ENCODE measurements at places on chromosomes 2 and 18.
A peak's percentile ranks its signal among the peaks of the same experiment; 100 is the strongest.

DNA sequence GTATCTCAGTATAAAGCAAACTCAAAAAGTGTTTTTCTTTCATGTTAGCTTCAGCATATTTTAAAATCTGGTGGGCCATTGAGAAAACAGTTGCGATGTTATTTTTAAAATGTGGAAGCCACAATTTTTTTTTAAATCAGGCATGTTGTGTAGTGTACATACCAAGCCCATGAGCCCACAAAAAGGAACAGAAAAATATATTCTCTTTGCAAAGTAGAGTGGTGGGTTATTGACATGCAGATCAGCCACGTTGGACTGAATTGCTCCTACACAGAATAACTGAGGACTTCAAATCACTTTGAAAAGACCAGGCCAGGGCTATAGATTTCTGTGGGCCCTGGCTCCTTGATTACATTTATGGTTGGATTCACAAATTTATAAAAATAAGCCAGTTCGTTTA lies 774.4 kb downstream of the DCC start:
- no peak for DNase-seq

- DNase-seq, result peak; percentile 81
Observed at GRCh38 chr2:158457092-158457825, 507 bp downstream of the PKP4 start.

DNA sequence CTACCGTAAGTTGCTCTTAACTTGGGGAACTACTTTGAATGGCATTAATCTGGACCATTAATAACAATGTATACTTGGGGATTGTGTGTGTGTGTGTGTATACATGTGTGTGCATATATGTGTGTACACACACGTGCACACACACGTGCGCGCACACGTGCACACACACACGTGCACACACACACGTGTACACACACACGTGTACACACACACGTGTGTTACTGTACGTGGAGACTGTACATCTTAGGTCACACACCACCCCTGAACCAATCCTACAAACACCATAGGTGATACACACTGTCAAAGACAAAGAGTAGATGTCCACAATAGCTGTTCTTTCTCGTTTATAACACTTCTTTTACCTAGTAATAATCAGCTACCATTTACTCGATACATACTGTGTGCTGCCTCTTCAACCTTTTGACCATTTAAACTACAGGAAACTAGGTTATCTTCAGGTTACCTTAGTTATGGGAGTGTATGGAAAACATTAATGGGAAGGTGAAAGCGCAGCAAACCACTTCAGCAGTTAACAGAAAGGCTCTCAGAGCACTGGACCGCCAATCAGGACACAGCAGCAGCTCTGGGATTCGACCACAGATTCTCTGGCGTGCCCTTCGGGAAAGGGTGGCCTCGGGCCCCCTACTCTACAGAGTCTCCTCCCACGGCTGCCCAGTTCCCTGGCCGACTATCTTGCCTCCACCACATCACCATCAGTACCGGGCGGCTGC lies 894 bp upstream of the GCC2 start:
- peak; percentile 97 for DNase-seq

GRCh38 chr2:161063946-161064306 lies 96.3 kb upstream of the TANK start:
- no peak for DNase-seq

GRCh38 chr2:196939371-196939770 lies 12.9 kb upstream of the PGAP1 start:
- DNase-seq, result peak; percentile 55

- no peak for DNase-seq
Observed at GRCh38 chr2:175817221-175817620, 184.8 kb downstream of the LNPK start.

GRCh38 chr2:65700720-65701119 lies 268.3 kb upstream of the SPRED2 start:
- DNase-seq, result no peak

- peak; percentile 90 for DNase-seq
Observed at GRCh38 chr2:241558532-241559322, at the start of gene BOK. Gene BOK, plus strand, starts transcription at chr2:241558745. Its CDS starts 739 bp downstream, at chr2:241559484.

DNA sequence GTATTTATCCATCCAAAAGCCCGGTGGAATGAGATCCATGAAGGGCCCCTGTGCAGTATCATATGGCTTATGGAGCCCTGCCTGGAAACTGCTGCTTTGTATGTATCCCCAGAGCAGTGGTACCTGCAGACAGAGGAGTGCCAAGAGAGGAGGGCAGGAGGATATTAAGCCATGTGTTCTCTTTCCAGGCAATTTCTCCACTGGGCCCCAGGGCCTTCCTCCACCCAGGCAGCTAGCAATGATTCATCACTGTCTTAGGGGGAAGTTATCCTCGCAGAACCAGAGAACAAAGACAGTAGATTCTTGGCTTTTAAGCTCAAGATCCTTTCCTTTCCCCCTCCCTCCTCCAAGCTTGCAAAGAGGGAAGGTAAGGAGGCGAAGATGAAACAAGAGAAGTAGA lies 98.1 kb downstream of the LRRC30 start:
- DNase-seq, result peak; percentile 85

GRCh38 chr2:69180227-69180626 lies 167.2 kb downstream of the ANTXR1 start:
- DNase-seq, result no peak

DNA sequence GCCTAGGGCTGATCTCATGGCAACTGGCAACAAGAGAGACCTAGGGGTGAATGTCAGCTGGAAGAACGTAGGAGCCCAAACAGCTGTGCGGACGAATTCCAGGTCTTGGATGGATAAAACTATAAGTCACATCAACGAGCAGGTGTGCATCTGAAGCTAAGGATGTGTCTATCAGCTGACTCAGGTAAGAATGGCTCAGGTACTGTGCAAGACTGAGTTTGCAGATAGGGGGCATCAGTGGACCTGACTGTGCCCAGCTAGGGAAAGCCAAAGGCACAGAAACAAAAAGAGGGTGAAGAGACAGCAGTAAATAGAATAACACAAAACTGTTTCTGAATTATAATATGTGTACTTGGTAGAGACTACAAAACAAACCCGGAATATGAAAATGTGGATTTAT lies 357.3 kb downstream of the ZEB2 start:
- peak; percentile 72 for DNase-seq

DNA sequence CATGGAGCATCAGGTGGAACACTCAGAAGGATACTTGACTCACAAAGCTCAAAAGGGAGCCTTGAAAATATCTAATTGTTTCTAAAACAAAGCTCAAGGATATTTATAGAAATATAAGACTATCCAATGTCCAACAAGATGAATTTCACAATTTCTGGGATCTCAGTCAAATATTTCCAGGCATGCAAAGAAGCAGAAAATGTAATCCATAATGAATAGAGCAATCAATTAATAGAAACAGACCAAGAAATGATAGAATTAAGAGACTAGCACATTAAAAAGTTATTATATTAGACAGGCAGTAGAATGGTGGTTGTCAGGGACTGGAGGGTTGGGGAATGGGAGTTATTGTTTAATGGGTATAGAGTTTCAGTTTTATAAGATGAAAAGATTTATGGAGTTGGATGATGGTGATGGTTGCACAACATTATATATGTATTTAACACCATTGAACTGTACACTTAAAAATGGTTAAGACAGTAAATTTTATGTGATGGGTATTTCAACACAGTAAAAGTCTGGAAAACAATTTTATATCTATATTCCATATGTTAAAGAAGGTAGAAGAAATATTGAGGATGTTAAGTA lies 189.9 kb upstream of the PIEZO2 start:
- no peak for DNase-seq

GRCh38 chr2:203887677-203888076 lies 20.1 kb downstream of the CTLA4 start:
- no peak for DNase-seq

DNA sequence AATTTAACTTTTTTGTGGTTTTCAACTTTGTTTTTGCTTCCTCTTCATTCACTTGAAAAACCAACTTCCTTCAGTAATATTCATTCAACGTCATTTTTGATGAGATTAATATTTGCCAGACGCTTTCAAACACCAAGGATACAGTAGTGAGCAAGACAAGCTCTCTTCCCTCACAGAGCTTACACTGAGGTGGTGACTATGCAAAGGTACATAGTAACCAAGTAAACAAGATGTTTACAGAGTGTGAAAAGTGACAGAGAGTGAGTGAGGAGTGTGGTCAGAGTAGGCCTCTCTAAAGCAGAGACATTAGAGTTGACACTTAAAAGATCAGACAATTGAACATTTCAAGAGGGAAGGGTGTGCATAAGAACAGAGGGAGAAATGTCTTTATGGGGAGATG lies 155.5 kb downstream of the TMEM247 start:
- DNase-seq, result no peak

GRCh38 chr2:121866789-121867188 lies 111.3 kb downstream of the TSN start:
- DNase-seq, result no peak

GRCh38 chr2:191266201-191266600 lies 21.0 kb downstream of the MYO1B start:
- DNase-seq, result no peak

GRCh38 chr2:37143974-37144373 lies 12.8 kb downstream of the EIF2AK2 start:
- no peak for DNase-seq

GRCh38 chr2:241072151-241072550 lies 29.9 kb downstream of the MTERF4 start:
- DNase-seq, result peak; percentile 38

DNA sequence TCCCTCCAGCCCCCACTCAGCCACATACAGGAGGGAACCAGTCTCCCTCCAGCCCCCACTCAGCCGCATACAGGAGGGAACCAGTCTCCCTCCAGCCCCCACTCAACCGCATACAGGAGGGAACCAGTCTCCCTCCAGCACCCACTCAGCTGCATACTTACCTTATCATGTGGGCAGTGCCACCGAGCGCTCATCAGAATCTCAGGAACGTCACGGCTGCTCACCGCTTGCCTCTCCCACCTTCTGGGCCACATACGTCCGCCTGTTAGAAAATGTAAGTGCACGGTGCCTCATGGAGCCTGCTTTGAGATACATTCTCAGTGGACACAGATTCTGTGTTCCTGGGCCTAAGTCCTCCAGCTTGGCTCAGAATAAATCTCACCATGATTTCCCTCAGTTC lies 124.8 kb downstream of the PXDN start:
- DNase-seq, result no peak

DNA sequence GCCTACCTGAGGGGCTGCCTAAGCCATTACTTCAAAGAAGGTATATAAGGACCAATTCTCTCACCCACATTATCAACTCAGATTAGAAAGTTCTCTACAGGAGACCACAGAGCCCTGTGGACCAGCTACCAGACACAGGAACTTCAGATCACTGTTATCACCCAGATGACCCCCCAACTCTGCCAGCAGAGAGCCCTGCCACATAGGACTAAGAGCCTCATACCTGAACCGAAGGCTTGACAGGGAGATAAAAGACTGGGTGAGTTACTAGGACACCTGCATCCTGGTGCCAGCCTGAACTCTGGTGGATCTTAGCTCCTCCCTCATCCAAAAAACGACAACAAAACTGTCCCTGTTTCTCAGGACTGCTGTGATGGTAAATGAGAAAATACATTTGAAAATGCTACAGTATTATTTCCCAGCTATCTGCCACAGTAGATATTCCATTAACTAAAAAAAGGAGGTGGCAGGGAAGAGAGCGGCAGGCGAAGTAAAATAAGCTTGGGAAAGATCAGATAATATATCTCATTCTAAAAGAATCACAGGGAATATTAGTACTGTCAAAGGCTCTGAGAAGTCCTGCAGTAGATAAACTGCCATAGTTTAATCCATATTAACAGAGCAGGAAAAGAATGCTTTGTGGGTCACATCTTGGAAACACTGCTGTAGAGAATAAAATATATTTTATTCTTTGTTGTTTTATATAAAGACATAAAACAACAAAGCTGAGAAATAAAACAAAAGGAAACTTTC lies 79.7 kb downstream of the STK39 start:
- DNase-seq, result no peak

DNA sequence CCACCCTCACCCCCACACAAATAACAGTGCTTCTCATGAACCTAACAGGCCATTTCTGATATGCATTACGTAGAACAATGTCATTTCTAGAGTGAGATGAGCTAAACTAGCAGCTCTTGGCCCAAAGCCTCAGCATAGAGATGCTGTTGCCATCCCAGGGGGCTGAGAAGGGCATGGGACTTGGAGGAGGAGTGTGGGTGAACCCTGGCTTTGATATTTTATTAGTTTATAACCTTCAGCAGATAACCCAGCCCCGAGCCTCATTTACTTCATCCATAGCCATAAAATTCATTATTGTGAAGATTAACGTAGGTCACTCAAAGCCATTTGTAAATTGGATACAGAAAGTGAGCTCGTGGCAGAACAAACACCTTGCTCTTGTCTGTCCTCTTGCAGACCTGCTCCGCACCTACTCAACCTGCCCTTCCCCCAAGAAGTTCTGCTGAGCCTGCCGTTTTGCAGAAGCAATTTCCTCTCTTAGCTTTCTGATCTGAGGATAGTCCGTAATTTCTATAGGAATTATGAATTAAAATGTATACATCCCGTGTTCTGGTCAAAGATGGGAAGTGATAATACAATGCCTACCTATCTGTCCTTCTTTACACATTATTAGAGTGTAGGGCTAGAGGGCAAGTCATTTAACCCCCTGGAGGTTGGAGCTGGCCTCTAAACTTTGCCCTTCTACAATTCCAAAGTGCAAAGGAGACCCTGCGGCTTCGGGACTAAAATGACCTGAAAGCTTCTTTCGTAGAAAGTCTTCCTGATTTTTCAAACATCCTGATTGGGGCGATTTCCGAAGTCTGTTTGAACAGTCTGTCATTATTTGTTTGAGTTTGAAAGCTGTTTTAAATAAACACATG lies 187.4 kb downstream of the BCL2 start:
- no peak for DNase-seq

- DNase-seq, result peak; percentile 71
Observed at GRCh38 chr18:27062802-27063201, 122.3 kb downstream of the CHST9 start.

DNA sequence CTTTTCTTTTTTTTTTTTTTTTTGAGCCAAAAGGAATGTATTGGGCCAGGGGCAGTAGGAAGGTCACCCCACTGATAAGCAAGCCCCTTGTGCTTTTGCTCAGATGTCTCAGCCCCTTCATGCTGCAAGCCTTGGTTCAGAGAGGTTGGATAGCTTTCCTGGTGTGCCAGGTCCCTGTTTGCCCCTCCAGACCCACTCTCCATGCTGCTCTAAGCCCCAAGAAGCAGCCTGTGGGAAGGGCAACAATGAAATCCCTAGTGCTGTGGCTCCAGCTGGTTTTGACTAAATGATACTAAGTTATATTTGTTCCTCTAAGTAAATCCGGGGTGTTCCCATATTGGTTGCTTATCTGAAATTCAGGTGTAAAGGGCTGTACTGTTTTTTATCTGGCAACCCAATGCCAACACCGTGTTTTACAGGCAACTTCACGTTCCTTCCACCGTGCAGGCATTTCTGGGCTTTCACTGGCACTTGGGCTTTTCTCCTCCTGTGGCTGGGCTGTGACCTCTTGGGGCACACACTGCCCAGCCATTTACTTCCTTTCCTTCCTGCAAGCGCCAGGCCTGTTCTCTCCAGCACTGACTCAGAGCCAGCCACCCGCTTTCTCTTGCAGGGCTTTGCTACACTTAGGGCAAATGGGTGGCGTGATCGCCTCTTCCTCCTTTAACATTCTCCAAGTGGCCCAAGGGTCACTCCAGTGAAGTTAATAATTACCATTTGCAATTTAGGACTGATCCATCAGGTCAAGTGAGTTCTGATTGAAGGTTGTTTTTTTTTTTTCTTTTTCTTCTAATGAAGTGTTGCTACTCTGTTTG lies 21.6 kb downstream of the MERTK start:
- peak; percentile 73 for DNase-seq
